ENCODE measurements at places on chromosomes 7 and 10.

- DNase-seq = peak; percentile 91
Measured at GRCh38 chr10:70652761-70653657, 19.3 kb upstream of the ADAMTS14 start.

DNA sequence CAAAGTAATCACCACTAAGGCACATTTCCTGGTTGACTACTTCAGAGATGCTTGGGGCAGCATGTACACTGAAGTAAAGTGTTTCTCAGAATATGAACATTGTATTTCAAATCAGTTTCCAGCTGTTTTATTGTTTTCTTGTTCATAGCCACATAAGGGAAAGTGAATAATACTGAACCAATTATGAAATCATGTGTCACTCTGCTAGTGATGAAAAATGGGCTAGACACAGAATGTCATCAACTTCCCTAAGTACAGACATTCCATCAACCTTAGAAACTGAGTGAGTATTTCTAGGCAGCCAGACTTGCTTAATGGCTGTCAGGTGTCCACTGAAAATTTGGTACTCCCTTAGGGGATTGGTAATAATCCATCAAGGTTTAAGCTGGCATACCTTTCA is 603.5 kb downstream of the ARL4A start:
- no peak for DNase-seq

DNA sequence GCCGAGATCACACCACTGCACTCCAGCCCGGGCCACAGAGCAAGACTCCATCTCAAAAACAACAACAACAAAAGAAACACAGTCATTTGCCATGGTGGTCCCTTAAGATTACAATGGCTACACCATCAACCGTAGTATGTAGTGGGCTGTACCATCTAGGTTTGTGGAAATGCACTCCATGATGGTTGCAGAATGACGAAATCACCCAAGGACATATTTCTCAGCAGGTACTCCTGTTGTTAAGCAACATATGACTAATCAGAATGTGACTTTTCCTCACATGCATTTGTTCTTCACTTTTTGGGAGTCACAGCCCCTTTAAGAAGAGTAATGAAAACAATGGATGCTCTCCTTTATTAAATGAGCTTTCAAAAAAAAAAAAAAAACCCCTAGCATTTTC is 11.0 kb downstream of the SVIL start:
- DNase-seq = no peak

DNA sequence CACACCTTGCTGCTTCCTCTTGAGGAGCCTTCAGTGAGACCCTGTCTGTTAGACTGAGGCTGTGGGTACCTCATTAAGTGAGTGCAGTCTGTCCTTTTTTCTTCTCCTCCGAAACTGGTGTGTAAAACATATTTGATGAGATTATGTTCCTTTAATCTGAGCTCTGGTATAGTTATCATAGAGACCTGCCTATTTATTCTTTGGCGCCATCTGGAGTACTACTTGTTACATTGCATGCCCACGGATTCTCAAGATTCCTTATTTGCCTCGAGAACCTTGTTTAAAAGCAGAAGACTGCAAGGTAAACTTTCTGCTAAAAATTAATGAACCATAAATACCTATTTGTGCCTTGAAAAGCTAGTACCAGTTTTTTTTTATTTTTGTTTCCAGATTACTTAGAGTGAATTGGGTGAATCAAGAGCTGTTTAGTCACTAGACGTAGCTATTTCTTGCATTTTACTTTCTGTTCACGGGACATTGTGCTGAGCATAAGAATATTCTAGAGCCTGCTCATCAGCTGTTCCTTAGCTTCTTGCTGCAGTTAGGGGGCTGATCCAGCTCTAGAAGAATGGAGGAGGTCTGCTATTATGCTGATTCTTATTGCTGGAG is 16.9 kb upstream of the STMP1 start:
- DNase-seq = no peak

- DNase-seq = peak; percentile 31
Measured at GRCh38 chr7:66267249-66267648, 62.1 kb downstream of the TPST1 start.

- no peak for DNase-seq
Measured at GRCh38 chr7:77975672-77976480, 177.3 kb downstream of the PHTF2 start.

- DNase-seq = no peak
Measured at GRCh38 chr7:44396931-44397545, 71.6 kb upstream of the CAMK2B start.

DNA sequence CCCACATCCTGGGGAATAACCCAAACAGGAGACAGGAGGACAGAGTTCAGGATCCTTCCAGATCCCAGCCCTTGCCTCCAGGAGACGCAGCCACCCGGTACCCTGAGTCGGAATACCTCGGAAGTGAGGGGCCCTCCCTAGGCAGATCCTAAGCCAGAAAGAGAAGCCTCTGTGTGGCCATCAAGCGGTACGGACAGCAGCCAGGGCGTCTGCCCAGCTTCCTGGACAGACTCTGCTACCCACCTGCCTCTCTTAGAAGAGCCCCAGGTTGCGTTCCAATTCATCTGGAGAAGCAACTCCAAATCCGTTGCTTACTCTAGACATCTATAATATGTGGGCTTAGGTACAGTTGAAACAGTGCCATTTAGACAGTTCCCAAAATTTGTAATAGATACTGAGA is 220.2 kb upstream of the SH2B2 start:
- no peak for DNase-seq

DNA sequence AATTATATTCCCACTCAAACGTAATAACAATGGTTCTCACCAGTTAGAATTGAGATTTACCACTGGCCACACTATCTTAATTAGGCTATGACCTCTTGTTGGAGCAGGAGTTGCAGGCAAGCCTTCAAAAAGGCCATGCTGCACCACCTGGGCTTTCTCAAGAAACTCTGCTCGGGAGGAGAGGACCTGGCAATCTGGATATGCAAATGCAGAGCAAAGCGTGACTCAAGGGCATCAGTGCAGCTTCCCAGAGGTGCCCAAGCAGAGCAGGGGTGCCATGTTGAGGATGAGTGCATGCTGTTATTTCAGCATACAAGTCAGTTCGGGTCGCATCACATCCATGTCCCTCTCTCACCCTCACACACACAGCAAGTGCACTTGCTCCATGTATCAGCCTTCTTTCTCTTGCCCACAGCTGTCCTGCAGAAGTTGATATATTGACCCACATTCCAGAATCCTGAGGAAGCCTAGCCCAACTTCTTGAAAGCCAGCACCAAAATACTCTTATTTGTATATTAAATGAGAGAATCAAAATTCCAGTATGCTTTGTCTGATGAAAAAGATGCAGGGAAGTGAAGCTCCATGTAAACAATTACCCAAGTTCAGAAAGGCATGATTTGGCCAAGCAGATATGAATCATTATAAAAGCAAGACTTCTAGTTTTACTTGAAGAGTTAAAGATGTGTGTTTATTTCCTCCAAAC is 55.7 kb upstream of the IL6 start:
- no peak for DNase-seq

- no peak for DNase-seq
Measured at GRCh38 chr7:101518336-101518735, 110.8 kb downstream of the MYL10 start.

DNA sequence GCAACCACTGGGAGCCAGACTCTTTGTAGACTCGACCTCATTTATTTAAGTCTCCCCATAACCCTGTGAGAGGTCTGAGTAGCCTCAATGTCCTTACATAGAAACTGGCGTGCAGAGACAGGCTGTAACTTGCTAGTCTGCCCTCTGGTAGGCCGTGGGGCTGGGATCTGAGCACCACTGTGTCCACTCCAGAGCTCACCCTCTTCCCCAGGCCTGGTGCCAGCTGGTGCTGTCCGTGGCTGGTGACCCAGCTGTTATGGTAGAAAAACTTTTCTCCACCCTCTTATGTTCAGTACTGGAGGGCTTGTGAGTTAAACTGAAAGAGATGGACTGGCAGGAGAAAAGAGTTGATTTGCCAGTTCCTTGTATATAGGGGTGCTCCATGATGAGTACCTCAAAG is 41.9 kb downstream of the ADAMTS14 start:
- DNase-seq = no peak

GRCh38 chr10:125557311-125557710 is 125.7 kb downstream of the TEX36 start:
- peak; percentile 19 for DNase-seq

DNA sequence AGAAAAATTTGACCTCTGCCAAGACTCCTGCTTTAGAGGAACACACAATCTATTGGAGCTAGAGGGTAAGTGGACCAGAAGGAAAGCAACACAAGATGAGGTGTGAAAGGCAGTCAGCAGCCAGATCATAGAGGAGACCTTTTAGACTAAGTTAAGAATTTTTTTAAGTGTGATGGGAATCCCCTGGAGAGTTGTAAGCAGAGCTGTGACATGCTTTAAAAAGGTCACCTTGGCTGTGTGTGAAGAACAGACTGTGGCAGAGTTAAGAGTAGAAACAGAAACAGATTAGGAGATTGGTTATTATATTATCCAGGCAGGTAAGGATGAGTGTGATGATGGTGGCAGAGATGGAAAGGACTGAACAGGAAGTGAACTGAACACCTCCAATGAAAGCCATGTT is 23.5 kb downstream of the CPEB3 start:
- DNase-seq = no peak

DNA sequence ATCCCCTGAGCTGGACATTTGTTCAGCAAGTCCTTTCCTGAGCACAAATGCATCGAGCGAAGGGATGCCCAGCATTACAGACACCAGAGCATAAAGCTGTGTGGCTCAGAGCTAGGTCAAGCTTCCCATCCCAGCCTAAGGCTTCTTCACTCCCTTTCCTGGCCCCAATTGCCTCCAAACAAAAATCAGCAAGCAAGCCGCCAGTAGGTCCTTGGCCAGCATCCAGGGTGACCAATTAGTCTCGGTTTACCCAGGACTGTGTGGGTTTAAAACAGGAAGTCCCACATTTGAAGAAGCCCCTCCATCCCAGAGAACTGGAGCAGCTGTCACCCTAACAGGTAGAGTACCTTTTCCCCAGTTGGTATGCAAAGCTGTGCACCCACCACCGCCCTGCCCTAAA is 51.2 kb downstream of the PRKAG2 start:
- DNase-seq = no peak

- DNase-seq = no peak
Measured at GRCh38 chr7:132964876-132965275, 117.0 kb downstream of the CHCHD3 start.

- no peak for DNase-seq
Measured at GRCh38 chr7:82559193-82559805, 115.7 kb upstream of the CACNA2D1 start.

DNA sequence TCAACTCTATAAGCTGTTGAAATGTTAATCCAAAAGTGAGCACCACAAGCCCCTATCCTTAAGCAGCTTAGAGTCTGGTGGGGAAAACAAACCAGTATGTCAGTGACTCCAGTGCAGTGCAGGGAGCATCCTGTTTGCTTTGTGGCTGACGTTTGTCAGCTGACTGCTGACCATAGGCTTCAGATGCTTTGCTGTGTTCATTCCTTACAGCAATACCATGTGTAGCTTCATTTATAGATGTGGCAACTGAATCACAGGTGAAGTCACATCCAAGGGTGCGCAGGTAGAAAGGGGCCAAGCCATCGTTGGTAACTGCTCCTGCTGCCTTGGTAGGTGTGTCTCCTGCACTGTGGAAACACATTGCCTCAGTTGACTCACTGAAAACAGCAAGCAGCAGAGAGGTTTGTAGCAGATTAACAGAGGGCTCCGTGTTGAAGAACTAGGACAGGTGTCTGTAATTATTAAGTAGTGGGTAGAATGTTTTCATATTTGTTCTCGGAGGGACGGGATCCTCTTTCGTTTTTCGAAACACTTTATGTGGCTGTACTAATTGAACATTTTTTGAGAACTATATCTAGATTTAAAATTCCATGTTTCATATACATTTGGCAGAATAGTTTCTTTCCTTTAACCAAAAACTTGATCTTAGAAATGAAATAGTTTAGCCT is 2.0 kb downstream of the INSIG1 start:
- DNase-seq = no peak

- DNase-seq = no peak
Measured at GRCh38 chr7:100896732-100897608, 1.3 kb upstream of the ACHE start.

GRCh38 chr7:150744041-150744656 is 6.9 kb downstream of the GIMAP5 start:
- DNase-seq = no peak

DNA sequence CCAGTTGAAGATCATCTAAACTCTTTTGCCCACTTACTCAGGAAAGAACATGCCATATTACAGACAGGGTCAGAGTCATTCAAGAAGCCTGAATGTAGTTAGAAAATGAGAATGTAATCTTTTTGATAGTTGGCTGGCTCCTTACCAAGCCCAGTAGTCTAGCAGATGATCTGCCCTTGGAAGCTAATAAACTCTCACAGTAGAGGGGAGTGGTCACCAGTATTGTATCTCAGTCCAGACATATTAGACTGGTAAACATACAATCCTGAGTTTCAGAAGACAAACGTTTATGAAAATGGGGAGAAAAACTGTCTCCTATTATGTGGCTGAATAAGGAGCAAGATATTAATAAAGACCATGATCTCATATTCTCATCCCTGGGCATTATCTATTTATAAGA is 65.3 kb downstream of the SEPTIN7 start:
- DNase-seq = no peak

GRCh38 chr10:78339251-78339650 is 305.6 kb downstream of the RPS24 start:
- no peak for DNase-seq

- peak; percentile 55 for DNase-seq
Measured at GRCh38 chr10:124677293-124677699, 66.9 kb downstream of the FAM53B start.

DNA sequence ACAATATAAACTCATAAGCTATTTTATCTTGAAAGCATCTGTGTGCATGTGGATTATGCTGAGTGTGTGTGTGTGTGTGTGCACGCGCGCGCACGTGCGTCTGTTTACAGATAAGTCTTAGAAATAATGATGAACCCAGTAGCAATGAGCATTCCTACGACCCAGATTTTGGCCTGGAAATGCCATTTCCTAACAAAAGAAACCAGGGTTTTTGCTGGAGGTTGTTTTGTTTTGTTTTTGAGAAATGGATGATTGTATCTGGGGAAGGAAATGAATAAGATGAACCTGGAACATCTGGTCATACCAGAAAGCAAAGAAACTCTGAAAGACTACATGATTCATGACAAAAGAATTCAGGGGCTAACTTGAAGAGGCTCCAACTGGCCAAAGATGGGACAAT is 22.1 kb upstream of the LMOD2 start:
- no peak for DNase-seq

DNA sequence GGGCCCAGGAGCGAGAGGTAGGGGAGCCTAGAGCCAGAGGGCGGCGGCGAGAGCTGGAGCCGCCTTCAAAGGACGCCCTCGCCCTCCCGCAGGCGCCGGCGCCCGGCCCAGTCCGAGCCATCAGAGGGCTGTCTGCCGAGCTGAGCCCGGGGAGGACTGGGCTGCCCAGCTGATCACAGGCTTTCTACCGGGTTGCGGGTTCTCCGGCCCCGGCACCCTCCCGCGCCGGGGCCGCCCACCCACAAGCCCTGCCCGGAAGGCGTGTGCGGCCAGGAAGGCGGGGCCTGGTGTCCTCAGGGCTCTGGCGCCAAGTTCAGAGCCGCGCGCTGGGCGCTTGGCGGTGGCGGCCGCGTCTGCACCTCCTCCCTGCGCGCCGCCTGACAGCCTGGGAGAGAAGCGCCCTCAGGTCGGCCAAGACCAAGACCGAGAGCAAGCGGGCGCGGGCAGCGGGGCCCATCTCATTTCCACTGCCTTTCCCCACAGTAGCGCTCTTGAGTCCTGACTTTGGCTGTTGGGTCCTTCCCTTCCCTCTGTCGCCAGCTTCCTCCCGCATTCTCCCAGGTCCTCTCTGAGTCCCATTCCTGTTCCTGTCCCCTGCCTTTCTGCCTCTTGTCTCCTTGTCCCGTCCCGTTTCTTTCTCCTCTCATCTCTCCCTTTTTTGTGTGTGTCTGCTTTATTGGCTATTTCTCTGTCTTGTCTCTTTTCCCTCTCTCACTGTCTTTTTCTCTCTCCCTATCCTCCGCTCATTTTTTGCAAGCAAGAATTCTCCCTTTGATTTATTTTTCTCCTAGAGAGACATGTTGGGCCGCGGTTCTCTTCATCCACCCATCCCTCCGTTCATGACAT is 60.6 kb upstream of the MSMB start:
- DNase-seq = peak; percentile 38

Data from muscle of arm (tissue), 14 donors.